ENCODE measurements at places on chromosomes 6 and 20.

GRCh38 chr6:34227761-34228421 lies 8.8 kb upstream of the HMGA1 start:
- DNase-seq = no peak

DNA sequence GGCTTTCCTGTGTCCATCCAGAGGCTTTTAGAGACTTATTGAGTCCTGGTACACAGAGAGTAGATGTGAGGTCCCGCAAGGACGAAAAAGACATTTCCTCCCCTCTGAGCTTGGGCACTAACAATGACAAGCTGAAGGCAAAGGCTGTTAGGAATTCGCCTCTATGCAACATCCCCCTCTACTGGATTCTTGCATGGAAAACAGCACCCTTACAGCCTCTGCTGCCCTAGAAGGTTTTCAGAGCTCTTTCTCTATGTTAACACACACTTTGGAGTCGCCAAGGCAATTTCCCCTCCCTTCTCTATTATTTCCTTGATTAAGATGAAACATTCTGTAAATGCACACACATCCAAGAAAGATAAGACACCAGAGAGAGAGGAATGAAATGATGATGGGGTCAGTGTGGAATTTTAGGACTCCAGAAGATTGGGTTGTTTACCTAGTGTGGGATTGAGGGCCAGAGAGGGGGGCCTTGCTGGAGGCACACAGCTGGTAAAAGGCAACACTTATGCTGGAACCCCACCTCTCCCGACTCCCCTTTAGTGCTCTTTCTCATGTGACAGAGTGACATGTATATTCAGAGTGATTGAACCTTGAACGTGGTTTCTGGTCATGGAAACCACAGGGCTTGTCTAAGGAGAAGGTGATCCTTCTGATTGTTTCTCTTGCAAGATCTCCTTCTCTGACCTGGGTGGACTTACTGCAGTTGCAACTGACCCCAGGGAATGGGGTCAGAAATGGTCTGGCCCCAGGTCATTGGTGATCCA lies 300.7 kb downstream of the CLIC5 start:
- peak; percentile 81 for DNase-seq

DNA sequence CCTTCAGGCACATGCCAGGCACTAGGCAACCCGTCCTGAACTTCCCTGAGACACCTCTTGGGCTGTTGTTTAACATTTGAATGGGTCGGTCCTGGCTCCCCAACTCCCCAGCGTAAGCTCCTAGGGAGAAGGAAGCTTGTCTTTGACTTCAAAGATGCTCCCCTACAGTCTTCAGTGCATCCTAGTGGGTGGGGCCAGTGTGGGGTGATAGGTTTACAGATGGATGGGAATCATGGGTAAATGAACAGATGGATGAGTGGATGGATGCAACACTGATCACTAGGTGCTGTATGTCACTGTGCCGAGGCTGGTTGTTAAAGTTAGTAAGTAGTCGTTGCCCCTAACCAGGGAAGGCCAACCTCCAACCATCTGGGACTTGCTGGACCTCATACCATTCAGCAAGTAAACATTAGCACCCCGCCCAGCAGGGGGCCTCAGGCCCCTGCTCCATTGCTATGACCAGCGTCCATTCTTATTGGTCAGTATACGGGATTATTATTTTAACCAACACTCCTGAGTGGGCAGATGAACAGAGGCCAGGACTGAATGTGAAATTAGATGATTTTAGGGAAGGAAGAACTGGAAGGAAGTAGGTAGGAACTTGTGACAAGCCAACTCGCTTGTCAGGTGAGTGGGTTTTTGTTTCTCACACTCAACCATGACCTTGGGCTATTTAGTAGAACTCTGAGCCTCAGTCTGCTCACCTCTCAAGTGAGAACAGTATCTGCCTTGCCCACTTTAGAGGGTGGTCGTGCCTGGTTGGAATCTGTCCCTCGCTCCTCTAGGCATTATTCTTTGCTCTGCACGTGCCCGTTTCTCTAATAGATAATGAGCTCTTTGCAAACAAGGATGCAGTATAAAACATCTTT lies 82.9 kb upstream of the FOXP4 start:
- peak; percentile 65 for DNase-seq

DNA sequence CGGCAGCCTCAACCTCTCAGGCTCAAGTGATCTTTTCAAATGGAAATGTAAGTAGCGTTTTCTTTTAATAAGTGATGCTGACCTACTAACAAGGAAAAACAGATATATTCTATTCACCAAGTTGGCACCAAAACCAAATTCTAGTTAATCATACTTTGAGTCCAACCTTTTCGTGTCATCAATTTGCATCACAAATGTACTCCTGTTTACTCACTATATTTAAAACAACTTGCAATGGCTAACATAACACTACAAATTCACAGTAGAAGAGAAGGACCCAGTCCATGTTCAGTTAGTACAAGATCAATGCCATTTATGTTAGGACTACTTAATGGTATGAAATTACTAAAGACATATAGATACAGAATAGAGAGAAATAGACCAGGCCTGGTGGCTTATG lies 50.0 kb downstream of the MDN1 start:
- DNase-seq = no peak

DNA sequence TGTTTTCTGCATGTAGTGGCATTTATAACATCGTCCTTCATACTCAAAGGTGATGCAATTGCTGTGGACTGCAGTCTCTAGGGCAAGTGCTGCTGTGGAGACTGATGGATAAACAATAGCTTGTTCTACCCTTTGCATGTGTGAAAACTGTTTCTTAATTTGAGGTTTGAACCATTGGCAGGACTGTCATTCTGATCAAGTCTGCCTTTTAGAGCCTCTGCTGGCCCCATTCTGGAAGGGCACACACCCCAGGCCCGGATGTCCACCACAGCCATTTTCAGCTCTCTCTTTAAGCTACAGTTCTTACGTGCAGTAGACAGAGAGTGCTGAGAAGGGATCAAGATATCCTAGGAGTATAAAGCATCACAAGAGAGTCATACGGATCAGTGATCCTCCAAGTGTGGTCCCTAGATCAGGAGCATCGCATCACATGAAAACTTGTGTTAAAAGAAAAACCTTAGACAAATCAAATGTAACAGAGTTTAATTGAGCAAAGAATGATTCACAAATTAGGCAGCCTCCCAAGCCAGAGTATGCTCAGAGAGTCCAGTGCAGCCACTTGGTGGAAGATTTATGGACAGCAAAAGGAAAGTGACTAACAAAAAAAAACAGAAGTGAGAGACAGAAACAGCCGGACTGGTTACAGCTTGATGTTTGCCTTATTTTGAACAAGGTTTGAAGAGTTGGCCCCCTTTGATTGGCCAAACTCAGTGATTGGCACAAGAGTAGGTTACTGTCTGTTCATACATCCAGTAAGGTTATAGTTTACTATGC lies 52.0 kb downstream of the FRK start:
- DNase-seq = peak; percentile 52

GRCh38 chr20:24981790-24982189 lies 10.8 kb downstream of the APMAP start:
- DNase-seq = no peak

- no peak for DNase-seq
Observed at GRCh38 chr6:114906096-114906495, 563.3 kb upstream of the HS3ST5 start.

DNA sequence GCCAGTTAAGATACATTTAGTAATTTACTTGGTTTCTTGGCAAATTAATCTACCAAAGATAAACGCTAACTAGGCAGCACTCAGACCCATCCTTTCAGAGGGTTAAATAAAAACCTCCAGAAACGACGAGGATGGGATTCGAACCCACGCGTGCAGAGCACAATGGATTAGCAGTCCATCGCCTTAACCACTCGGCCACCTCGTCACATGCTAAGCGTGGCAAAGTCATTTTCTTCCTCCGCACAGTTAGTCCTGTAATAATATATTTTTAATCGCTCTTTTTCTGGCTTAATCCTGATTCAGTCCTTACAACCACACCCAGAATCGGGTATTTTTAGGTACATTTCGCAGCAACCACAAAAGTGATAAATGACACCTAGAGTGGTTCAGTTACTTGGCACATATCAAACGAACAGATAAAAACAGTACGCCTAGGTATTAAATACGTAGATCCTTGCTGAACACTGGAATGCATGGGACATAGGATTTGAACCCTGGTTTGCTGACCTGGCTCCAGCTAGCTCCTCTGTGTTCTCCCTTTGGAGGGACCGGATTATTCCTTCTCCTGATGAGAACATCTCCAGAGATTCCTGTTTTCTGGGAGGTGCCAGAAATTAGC lies 71.6 kb downstream of the GPX5 start:
- peak; percentile 24 for DNase-seq

Data from femur (tissue), 1 donor.